ENCODE measurements at places on chromosomes 1 and 21.

GRCh38 chr1:23111600-23112535, 56.8 kb downstream of the LUZP1 start:
- no peak for DNase-seq

GRCh38 chr1:84401156-84401555, 2.9 kb downstream of the DNASE2B start:
- no peak for DNase-seq

GRCh38 chr1:12409681-12410080, 179.9 kb downstream of the VPS13D start:
- DNase-seq: no peak

- no peak for DNase-seq
Measured at GRCh38 chr1:210586771-210587170, 258.1 kb downstream of the HHAT start.

GRCh38 chr1:76262601-76263000, 188.1 kb downstream of the ST6GALNAC3 start:
- DNase-seq: no peak

- no peak for DNase-seq
Measured at GRCh38 chr21:42626171-42626570, 27.2 kb upstream of the PDE9A start.

DNA sequence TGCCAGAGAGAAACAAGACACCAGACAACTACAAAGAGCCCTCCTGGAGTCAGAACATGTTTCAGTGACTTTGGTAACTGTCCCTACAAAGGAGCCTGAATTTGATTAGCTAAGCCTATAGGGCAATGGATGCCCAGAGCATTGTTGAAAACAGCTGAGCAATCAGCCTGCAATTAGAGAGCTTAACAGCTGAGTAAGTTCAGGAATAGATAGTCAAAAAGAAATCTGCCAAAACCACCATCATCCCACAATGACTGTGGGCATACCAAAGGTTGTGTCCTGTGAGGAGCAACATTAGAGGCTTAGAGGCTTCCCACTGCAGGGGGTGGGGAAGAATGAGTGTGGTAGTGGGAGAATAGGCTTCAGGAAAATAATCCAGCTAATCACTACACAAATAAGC, 32.1 kb downstream of the SH3BP5L start:
- DNase-seq: no peak

DNA sequence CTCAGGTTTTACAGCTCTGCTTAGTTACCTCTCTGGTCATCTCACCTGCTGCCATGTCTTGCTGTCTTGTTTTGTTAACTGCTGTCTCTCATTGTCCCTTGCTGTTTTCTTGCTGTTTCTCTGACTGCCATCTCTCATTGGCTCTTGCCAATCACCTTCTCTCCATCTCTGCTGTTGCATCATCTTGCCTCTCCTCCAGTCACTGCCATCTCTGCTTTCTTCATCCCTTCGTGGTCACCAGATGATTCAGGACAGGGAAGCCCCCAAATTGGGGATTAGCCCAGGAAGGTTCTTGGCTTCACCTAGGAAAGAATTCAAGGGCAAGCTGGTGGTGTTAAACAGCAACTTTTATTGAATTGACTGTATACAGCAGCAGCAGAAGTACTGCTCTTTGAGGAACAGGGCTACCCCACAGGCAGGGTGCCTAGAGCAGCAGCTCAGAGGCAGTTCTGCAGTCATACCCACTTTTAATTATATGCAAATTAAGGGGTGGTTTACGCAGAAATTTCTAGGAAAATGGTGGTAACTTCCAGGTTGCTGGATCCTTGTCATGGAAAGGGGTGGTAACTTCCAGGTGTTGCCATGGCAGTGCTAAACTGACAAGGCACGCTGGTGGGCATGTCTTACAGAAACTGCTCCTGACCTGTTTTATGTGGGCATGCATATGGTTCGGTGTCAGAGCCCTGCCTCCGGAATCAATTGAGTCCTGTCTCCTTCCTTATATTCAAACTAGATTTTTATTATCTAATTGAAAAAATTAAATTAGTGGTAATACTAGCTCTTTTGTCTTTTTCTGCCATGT, 33.4 kb downstream of the SUCO start:
- no peak for DNase-seq

DNA sequence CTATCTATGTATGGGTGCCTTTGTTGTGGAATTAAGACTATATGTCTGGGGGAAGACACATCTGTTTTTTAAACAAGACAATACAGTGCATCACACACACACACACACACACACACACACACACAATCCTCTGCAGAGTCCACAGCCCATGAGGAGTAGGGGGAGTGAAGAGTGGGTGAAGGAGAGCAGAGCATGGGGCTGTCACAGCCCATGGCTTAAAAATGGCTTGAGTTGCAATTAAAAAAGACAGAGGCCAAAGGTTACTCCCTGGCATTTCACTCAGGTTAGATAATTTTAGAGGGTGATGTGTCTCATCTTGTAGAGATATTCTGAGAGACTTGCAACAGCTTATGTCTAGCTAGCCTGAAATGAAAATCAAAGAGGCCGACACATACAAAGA, 176.5 kb upstream of the PLXNA2 start:
- no peak for DNase-seq

All from CD4-positive, alpha-beta memory T cell (primary cell).